ENCODE measurements at places on chromosomes 6 and 20.
A peak's percentile ranks its signal among the peaks of the same experiment; 100 is the strongest.

DNA sequence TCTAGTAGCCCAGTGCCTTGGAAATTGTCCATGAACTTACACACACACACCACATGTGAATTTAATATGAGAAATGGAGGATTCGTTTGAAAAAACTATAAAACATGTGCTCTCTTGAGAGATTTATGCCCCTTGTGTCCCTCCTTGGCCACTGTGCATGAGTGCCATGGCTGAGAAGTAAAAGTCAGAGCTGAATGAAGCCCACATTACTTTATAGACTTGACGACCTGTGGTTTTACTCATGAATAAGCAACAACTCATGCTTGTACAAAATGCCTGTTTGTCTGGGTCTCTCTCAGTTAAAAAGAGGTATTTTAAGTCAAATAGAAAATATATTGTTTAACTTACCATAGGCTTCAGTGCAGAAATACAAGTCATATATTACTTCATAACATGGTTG lies 102.7 kb downstream of the KCNQ5 start:
- DNase-seq: no peak

DNA sequence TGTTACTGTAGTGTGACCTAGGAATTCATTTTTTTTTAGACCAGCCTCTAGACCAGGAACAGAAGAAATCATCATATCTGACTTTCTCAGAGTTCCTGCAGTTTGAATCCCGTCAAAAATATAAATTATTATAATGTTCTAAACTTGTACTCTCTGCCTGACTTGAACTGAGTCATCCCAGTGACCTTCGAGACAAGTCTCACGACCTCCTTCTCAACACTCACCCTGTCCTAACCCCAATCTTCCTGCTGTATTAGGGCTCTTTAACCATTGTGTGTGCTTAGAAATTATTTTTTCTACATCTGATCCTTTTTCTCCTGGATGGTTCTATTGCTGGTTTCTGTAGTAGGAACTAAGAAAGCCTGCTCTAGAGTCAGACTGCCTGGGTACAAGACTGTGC lies 21.5 kb downstream of the ADGRF5 start:
- DNase-seq: no peak

GRCh38 chr6:128993166-128993565 lies 110.2 kb downstream of the LAMA2 start:
- DNase-seq: no peak

GRCh38 chr6:7214468-7214867 lies 98.5 kb downstream of the SSR1 start:
- DNase-seq: no peak

GRCh38 chr6:106560996-106561685 lies 68.2 kb downstream of the RTN4IP1 start:
- DNase-seq: no peak

DNA sequence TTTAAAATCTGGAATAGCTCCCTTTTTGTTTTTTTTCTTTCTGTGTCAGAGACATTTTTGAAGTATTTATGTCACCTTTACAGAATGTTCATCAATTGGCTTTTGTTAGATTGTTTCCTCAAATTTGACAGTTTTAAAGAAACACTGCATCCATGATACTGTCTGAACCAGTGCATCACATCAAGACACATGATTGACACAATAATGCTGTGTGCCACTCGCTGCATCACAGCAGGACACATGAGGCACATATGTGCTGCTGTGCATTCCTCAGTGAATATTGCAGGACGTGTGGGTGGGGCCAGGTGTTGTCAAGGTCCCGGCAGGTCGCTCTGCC lies 37.4 kb downstream of the ERMARD start:
- no peak for DNase-seq

- no peak for DNase-seq
Observed at GRCh38 chr20:11117808-11118528, 444.2 kb upstream of the JAG1 start.

DNA sequence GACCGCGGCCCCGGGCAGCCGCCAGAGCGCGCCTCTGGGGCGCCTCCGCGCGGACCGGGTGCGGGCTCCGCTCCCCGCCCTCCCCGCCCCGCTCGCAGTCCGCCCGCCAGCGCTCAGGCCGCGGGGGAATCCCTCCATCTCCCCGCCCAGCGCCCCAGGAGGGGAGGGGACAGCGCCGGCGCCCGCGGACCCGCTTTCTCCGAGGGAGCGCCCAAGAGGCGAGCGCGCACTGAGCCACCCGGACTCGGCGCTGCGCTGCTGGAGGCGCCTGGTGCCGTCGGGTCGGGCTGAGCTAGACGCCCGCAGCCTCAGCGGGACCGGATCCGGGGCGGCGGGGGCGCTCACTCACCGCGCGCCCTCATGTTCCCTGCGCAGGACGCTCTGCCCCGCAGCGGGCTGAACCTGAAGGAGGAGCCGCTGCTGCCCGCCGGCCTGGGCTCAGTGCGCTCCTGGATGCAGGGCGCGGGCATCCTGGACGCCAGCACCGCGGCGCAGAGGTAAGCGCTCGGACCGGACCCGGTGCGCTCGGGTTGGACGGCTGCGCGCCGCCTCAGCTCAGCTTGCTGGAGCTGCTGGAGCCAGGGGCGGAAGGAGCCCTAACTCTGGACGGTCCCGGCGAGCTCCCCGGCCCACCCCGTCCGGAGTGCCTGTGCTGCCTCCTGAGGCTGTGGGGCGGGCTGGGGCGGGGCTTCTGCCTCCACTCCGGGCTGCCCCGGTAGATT lies 867 bp downstream of the EBF4 start:
- DNase-seq: no peak

- no peak for DNase-seq
Observed at GRCh38 chr6:140653972-140654371, 1279.5 kb upstream of the CITED2 start.

GRCh38 chr6:19827247-19827646 lies 9.9 kb upstream of the ID4 start:
- DNase-seq: no peak

DNA sequence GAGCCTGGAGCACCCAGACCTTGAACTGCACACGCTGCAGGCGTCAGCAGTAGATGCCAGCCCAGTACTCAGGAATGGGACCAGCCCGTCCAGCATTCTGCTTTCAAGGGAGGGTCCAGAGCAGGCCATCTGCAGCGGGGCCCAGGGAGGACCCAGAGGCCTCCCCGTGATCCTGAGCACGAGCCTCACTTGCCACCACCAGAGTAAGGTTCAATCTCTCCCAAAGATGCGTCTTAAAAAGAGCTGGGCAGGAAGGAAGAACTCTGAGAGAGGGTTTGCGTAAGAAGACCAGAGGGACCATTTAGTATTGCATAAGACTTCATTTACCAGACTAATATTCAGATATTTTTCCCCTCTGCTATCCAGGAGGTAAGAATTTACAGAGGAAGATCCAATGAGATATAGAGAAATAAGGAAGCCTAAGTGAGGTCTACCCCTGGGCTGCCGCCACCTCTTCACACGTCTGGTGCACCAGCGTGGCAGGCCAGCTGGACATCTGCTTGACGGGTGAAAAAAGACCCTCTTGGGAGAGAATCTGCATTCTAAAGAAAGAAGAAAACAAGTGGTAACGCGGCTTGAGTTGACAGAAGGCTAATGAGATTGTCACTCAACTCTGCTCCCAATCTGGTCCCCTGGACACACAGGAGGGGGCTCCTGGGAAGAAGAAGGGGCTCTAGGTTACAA lies 107.3 kb downstream of the PRND start:
- DNase-seq: no peak

- no peak for DNase-seq
Observed at GRCh38 chr6:21003780-21004541, 469.7 kb downstream of the CDKAL1 start.

- DNase-seq: no peak
Observed at GRCh38 chr20:2446845-2447244, 23.7 kb downstream of the SNRPB start.

- DNase-seq: no peak
Observed at GRCh38 chr6:94636780-94637385, 940.5 kb upstream of the MANEA start.

- no peak for DNase-seq
Observed at GRCh38 chr20:20463933-20464374, 96.0 kb downstream of the INSM1 start.

- DNase-seq: no peak
Observed at GRCh38 chr6:106617857-106618256, 11.4 kb downstream of the RTN4IP1 start.

DNA sequence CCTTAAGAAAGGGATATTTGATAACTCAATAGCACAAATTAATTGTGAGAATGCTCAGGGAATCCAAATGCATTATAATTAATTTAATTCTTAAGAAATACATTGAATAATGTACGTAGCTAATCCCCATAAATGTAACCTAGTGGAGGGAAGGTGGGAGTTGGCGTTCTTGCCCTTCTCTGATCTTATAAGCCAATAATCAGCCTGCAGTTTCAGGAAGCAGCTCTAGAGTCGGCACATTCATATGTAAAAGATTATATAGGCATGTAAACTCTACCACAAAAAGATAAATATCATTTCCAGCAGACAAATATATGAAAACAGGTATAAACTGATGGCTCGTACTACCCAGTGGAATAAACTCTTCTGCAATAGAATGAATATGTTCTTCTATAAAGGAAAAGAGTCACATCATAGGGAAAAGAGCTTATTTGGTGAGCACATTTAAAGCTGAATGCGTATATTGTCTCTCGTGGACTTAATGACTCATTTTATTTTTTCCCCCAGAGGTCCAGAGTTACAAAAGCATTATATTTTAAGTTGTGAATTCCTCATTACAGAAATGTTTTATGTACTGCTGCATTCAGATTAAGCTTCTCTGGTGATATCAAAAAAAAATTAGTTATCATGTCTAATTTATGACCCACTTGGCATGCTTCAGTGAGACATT lies 112.2 kb downstream of the TFAP2A start:
- no peak for DNase-seq

- no peak for DNase-seq
Observed at GRCh38 chr6:55617272-55617671, 38.3 kb upstream of the HMGCLL1 start.

GRCh38 chr20:62899633-62900051 lies 26.7 kb downstream of the DIDO1 start:
- DNase-seq: peak; percentile 37

GRCh38 chr20:408843-409696 lies 971 bp downstream of the RBCK1 start:
- no peak for DNase-seq

DNA sequence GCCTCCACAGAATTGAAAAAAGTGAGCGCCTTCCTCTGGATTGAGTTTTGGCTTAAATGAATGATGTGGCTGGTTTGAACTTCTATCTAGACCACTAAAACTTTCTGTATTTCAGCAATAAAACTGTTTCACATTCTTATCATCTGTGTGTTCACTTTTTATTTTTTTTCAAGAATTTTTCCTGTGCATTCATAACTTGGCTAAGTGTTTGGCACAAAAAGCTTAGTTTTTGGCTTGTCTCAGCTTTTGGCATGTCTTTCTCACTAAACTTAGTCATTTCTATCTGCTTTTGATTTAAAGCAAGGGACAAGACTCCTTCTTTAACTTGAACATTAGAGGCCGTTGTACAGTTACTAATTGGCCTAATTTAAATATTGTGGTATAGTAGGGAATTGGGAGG lies 1015.1 kb downstream of the EPHA7 start:
- no peak for DNase-seq

GRCh38 chr6:154994836-154995253 lies 270 bp upstream of the TIAM2 start:
- DNase-seq: no peak

DNA sequence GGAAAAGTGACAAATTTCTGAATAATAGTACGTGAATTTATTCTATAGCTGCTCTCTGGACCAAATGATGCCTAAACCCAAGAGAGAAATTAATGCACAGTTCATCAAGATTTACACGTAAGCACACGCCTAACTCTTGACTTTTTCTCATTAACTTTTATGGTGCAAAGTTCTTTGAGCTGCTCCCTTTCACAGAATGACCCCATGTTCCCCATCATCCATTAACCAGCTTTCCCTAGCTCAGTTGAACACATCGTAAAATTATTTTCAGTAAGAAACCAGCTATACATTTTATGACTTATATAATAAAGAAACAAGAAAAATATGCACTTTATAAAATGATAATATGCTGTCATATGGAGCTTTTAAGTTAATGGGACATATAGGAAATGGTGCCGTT lies 54.3 kb downstream of the ID4 start:
- DNase-seq: no peak

GRCh38 chr6:38284802-38285394 lies 354.8 kb downstream of the BTBD9 start:
- no peak for DNase-seq

DNA sequence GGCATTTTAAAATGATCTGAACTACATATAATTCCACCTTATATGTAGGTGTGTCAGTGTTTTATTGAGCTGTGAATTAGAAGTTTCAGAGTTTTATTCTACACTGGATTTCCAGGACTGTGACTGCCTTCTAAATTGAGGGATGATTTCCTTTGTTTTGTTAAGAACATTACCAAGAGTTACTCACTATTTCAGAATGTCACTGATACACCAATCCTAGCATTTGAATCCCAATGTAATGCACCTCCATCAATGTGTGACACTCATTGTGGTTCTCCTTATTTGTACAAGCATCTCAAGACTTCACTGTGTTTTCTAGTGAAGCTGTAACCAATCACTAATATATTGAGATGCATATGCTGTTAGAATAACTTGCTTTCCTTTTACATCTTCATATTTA lies 86.8 kb downstream of the PLCB1 start:
- no peak for DNase-seq

Measured in lower lobe of right lung (tissue), 2 donors.